Esophagus squamous epithelium (tissue), 5 donors: ENCODE measurements at places on chromosomes 3 and 15.

GRCh38 chr3:109081746-109082510 is 36.0 kb downstream of the MORC1 start:
- no peak for DNase-seq

DNA sequence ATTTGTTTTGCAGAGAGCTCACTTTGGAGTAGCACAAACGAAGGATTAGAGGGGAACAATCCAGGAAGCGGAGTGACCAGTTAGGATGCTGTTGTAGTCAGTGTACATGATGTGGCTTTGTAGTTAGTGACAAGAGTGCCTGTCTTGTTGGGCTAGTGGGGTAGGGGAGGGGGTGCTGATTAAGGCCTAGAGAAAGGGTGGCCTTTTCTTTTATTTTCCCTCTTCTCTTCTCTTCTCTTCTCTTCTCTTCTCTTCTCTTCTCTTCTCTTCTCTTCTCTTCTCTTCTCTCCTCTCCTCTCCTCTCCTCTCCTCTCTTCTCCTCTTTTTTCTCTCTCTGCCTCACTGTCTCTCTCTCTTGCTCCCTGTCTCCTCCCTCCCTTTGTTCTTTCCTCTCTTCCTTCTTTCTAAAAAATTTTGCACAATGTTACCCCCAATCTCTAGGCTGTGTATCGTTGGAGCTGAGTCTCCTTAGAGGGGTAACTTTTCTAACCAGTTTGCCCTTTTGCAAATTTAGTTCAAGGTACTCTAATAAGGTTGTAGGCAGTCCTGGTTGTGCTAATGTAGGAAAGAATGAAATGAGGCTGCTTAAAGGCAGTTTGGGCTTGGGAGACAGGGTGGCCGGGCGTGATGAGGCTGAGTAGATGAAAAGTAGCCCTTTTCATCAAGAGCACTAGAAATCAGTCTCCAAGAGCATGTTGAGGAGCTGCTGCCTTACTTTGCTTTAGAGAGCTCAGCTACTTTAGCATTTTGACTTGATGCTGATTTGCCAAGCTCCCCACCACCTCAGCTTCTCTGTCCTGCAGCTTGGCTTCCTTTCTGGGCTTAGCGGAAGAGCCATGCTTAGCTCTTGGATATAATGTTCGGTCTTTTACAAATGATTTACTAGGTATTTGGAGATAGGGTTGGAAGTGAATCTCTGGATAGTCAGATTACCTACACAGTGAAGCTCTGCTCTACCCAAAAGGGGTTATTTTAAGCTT is 58.6 kb downstream of the SV2B start:
- no peak for DNase-seq

DNA sequence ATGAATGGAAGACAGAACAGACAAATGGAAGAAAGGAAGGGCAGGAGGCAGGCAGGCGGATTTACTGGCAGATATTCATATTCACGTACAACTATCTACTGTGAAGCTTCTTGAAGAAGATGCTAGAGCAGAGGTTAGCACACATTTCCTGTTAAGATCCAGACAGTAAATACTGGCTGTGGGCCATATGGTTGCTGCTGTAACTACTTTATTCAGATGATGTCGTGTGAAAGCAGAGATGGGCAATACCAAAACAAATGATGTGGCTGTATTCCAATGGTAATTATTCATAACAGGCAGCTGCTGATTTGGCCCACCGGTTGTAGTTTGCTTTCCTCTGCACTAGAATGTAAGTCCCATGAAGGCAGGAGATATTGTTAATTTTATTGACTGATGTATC is 115.7 kb upstream of the PRTG start:
- no peak for DNase-seq

GRCh38 chr3:190345027-190345821 is 23.0 kb upstream of the CLDN1 start:
- DNase-seq, result no peak

- no peak for DNase-seq
Measured at GRCh38 chr3:52827866-52828376, 2.6 kb downstream of the ITIH4 start.

- DNase-seq, result no peak
Measured at GRCh38 chr3:37198547-37198946, 24.2 kb upstream of the LRRFIP2 start.

DNA sequence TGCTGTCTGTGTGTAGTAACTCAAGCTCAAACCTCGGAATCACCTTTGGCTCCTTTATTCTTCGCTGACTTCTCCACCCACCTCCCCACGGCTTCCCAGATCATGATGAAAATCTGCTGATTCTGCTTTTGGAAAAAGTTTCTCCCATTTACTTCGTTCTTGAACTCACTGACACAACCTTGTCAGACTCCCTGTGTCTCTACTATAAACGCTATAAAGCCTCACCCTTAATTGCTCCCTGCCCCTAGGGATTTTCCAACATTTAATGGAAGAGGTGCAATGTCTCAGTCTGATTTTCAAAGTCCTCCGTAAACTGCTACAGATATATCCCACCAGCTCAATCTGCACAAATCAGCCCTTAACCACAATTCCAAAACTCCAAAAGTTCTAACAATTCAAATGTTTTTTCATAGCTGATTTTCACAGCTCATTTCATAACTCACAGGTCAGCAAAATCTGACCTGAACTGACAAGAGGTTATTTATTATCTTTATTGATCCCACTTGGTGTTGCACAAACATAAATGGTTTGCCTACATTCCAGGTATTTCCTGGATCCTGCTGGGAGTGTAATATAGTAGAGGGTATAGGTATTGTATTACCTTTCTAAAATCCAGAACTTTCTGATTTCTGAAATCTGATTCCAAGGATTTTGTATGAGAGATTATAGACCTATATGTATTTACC is 129.4 kb downstream of the PLD1 start:
- DNase-seq, result no peak

DNA sequence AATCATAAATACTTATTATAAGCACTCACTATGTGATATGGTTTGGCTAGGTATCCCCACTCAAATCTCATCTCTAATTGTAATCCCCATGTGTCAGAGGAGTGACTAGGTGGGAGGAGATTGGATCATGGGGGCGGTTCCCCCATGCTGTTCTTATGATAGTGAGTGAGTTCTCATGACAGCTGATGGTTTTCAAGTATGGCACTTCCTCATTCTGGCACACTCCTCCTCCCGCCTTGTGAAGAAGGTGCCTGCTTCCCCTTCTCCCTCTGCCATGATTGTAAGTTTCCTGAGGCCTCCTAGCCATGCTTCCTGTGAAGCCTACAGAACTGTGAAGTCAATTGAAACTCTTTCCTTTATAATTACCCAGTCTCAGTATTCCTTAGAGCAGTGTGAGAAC is 53.3 kb upstream of the CHMP2B start:
- no peak for DNase-seq

- no peak for DNase-seq
Measured at GRCh38 chr3:50364573-50365079, 5.3 kb upstream of the TMEM115 start.

GRCh38 chr15:67575039-67575502 is 32.6 kb downstream of the MAP2K5 start:
- DNase-seq, result no peak

GRCh38 chr3:22935040-22935439 is 268.1 kb upstream of the UBE2E2 start:
- DNase-seq, result no peak

DNA sequence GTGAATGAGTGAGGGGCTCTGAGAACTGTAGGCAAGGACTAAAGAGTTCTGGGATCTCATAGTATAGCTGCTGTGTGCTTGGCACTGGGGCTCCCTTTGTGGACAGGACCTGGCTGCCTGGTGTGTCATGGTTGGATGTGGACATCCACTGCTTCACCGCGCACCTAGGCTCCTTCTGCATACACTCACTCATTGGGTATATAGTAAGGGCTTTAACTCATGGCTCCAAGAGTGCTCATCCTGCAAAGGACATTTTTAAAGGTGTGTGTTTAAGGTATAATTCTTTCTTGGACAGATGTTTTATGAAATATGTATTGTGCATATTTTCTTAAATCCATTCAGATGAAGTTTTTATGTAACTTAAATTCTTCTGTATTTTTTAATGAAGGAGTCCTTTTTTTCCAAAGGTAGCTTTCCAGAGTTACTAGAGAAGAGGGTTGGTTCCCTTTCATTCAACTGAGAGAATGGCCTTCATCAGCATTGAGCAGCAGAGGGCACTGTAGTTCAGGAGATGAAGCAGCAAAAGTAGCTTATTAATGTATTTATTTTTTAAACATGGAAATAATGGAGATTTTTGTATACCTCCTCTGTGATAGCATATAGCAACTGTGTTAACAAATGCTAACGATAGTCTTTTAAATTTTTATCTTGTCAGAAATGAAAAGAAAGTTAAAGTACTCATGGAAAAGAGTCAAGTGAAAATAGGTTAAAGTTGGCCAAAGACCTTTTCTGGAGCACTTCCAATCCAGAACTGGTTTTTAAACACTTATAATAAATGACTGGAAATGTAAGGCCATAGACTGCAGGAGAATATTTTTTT is 25.2 kb downstream of the OXNAD1 start:
- no peak for DNase-seq

- no peak for DNase-seq
Measured at GRCh38 chr3:125585595-125586223, 9.6 kb downstream of the OSBPL11 start.

GRCh38 chr3:43028678-43029490 is 49.8 kb downstream of the GASK1A start:
- DNase-seq, result no peak

GRCh38 chr3:25428789-25429335 is 799 bp downstream of the RARB start:
- DNase-seq, result no peak

DNA sequence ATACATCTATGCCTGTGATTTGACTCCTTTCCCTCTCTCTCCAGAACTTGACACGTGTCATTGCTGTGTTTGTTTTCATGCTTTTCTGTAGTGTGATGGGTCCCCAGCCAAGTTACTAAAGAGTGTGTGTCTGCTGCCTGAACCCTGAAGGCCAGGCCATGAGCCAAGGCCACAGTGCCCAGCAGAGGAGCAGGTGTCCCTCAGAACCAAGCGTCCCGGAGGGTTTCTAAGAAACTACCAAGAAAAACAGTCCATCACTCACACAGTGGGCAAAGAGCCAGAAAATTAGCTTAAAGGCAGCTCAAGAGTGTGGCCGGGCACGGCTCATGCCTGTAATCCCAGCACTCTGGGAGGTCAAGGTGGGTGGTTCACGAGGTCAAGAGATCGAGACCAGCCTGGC is 35.2 kb downstream of the FBXO45 start:
- no peak for DNase-seq

- DNase-seq, result no peak
Measured at GRCh38 chr3:45572755-45573154, 21.8 kb upstream of the LIMD1 start.

GRCh38 chr3:71026634-71027578 is 556.6 kb downstream of the FOXP1 start:
- no peak for DNase-seq

GRCh38 chr3:189787191-189787590 is 156.0 kb downstream of the TP63 start:
- no peak for DNase-seq

GRCh38 chr15:83980637-83981036 is 254.9 kb upstream of the GOLGA6L4 start:
- DNase-seq, result no peak
